Fibroblast of skin of scalp (primary cell): ENCODE measurements at places on chromosomes 2 and 18.

- DNase-seq = peak; percentile 60
These were observed 62.3 kb downstream of the VWA3B start for GRCh38 chr2:98149333-98149697.

DNA sequence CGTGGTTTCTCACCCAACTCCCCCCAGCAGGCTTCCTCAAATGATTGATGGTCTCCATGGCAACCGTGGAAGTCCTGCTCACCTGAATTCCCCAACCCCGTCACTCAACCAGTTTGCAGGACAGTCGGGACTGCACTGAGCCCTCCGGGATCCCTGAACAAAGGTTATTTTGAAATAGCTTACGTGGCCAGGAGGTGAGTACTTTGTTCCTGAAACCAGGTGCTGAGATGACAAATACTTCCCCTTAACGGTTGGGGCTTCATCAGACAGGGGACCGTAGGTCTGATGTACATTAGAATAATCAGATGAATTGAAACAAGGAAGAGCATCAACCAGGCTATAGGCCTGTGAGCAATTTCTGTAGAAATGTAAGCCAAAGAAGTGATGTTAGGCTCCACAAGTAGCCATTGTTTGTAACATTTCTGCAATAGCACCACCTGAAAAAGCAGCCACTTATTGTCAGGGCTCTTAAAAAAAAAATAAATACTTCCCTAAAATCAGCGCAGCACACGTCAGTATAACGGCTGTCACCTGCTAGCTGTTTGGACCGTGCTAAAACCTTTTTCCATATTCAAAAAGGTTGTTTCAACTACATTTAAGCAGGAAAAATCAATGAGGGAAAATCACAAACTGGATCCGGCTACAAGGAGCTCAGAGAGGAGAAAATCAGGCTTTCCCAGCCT lies 206.4 kb upstream of the ID2 start:
- no peak for DNase-seq

GRCh38 chr18:41660654-41661053 lies 294.4 kb upstream of the PIK3C3 start:
- no peak for DNase-seq

GRCh38 chr2:95046371-95047112 lies 21.0 kb downstream of the MAL start:
- DNase-seq = no peak

GRCh38 chr2:236176951-236177350 lies 8.8 kb upstream of the GBX2 start:
- no peak for DNase-seq

GRCh38 chr2:75800456-75800855 lies 89.7 kb upstream of the GCFC2 start:
- no peak for DNase-seq

DNA sequence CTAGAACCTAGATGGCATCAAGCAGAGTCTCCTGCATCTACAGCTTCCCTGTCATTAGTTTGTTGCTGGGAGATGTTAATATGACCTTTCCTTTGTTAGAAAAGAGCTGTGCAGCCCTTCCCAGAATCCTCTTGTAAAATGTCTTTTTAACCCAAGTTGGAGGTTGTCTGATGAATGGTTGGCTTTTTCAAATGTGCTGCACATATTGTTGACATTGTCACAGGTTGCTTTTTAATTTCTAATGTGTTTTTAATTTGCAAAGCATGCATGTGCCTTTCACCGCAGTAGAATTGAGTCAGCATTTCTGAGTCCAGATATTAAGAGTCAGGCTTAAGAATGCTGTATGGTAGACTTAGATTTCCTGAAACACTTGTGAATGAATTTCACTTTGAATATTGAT lies 120.8 kb downstream of the GREB1L start:
- DNase-seq = no peak

GRCh38 chr2:223941579-223942277 lies 3.4 kb downstream of the WDFY1 start:
- DNase-seq = peak; percentile 92

GRCh38 chr2:240258685-240259084 lies 118.2 kb upstream of the OTOS start:
- no peak for DNase-seq

DNA sequence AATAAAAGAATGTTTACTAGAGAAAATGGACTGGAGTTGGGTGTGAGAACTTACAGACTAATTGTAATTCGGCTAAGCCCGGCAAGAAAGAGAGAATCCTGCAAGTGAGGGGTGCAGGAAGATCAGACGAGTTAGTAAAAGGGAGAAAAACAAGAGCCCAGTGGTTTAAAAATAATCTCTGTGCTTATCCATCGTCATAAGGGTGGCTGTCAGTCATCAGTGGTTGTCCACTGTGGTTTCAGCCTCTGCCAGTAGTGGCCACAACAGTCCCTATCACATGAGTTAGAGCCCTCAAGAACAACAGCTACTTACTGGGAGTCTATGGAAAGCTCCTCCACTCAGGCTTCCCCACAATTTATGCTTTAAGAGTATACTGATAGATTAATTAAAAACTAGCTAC lies 239.8 kb downstream of the SETBP1 start:
- DNase-seq = no peak

GRCh38 chr18:28725876-28726275 lies 548.9 kb upstream of the CDH2 start:
- peak; percentile 2 for DNase-seq

DNA sequence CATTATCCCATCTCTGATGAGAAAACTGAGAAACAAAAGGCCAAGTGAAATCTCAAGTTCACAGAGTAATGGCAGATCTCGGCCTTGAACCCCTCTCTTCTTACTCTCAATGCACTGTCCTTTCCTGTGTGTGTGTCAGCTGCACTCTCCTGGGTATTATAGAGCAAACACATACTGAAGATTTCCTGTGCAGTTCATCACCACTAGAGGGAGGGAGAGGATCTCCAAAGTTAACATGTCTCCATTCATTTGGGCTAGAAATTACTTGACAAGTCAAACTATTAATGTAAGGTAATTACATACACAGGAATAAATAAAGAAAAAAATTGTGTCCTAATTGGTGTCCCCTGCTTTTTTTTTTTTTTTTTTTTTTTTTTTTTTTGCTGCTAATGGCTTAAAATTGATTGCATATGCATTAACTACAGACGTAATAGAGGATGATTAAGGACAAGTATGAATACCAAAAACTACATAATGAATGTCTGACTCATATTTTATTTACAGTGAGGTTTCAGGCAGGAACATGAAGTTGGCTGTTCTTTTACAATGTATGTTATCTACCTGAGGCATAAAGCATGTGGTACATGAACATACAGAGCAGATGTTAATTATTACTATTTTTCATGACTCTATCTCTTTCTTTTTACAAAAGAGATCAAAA lies 269.2 kb downstream of the NYAP2 start:
- DNase-seq = peak; percentile 73

DNA sequence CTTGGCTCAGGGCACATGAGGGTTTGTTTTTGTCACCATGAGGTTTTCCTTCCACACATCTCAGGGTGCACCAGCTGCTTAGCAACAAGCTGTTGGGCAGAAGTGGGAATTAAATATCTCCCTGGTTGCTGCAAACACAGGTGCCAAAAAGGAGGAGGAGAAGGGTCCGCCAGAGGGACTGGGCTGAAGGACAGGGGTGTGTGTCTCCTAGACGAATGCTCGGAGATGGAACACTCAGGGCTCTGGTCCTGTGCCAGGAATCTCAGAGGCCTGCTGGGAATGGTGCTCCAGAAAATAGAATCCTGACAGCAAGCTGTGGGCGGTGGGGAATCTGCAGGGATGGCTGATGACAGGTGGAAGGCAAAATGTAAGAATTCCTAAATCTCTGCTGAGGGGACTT lies 94.5 kb downstream of the VSNL1 start:
- no peak for DNase-seq

GRCh38 chr2:205800773-205801172 lies 118.5 kb downstream of the NRP2 start:
- no peak for DNase-seq
